ENCODE measurements at places on chromosomes 6 and 20.
A peak's percentile ranks its signal among the peaks of the same experiment; 100 is the strongest.

DNA sequence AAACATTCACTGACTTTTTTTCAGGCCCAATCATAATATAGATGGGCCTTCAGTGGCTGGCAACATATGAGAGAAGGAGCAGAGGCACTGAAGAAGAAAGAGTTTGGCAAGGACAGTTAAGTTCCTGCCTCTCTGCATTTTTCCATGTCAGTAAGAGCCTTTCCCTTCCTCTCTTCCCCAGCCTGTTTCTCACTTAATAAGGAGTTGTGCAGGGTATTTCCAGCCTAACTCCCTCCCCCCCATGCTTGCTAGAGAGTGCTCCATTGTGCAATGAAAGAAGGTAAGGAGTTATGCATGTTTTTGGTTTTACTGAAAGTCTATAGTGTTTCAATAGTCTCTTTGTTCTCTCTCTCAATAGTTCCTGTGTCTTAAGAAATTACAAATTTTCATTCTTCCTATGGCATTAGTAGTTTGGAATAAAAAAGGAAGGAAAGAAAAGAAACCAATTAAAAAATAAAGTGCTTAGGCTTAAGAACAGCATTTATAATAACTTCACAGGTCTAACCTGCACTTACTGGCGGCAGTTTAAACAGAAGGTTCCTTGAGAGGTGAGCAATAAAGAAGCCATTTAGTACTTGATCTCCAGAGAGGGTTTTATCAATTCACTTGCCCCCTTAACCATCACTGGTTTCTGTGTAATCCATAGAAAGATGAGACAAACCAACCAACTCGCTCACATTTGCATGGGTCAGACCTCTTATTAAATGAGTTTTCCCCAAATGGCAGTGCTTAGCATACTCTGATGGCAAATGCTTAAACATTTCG, 251.1 kb downstream of the PTPRT start:
- no peak for DNase-seq

- DNase-seq: peak; percentile 86
Measured at GRCh38 chr6:2971420-2972218, at the start of gene SERPINB6. SERPINB6 (minus strand) TSS chr6:2971567; CDS start chr6:2959332, 12,235 bp downstream.

- DNase-seq: no peak
Measured at GRCh38 chr20:50595988-50596693, 86.0 kb downstream of the PTPN1 start.

DNA sequence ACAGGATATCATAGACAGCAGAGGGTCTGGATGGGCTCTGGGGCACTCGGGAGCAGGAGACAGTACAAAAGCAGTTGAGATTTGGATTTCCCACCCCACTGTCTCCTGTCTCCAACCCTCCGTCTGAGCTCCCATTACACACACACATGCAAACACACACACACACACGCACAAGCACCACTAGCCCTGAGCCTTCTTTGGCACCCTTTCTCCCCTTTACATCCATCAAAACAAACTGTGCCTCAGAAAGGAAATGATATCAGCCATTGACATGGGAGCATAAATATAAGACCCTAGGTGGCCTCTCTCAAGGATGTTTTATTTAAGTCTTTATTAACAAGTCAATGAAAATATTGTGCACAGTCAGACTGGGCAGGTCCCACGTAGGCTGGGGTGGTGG, 17.5 kb downstream of the TTBK1 start:
- DNase-seq: no peak

- no peak for DNase-seq
Measured at GRCh38 chr6:3159805-3160781, 2.7 kb upstream of the TUBB2A start.

DNA sequence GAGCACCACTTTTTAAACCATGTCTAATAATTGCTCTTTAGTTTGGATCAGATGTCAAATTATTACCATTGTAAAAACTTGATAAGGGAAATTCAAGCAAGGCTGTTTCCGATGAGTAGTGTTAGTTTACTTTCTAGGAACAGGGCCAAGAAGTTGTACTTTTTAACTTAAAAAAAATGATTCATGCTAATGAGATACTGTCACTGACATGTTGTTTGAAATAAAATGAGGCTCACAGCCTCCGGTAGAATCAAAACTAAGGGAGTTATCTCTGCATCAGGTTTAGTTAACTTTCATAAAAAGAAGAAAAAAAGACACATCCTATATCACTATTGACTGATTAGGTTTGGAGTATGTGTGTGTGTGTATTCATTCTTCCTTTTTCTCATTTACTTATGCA, 55.2 kb upstream of the SUPT3H start:
- DNase-seq: no peak

DNA sequence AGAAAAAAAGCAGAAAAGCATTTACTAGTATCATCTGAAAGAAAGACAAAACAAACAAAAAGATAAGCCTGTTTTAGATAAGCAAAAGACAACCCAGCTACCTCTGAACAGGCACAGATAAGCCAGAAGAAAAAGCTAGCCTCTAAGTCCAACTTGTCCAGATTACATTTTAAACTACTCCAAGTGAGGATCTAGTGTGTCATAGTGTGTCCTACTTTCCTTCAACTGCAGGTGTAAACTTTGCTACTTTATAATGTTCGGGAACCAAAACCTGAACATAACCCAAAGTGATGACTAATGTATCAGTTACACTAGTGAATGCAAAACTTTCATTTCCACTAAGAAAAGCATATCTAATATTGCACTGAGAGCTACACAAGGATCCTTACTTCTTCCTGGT, 19.5 kb downstream of the ADNP start:
- no peak for DNase-seq

DNA sequence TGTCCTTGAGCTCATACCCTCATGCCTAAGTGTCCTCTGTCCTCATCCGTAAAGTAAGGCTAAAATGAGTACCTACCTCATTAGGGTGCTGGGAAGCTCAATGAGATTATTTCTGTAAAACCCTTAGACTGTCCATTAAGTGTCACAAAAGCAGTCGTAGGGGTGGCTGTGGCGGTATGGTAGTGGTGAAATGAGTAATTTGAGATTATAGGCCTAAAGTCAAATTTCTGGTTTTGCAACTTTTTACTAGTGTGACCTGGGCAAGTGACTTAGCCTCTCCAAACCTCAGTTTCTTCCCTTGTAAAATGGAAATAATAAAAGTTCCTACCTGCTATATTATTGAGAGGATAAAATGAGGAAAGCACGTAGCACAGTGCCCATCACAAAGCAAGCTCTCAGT, 148.2 kb upstream of the AKAP12 start:
- no peak for DNase-seq

DNA sequence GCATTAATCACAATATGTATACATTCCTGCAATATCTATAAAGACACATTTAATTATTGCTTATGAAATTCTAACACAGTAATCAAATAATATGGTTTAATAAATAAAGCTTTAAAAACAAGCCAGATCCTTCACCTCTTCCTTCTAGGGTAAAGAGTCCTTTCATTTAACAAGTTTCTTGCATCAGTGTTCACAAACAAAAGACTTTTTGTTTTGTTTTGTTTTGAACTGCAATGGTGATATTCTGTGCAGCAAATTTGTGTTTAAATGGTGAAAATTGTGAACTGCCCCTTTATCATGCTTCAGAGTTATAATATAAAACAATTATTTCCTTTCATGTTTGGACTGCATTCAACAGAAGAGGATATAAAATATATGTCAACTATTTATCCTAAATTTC, 177.3 kb downstream of the EPHA7 start:
- DNase-seq: no peak

- no peak for DNase-seq
Measured at GRCh38 chr20:32139947-32140346, 30.4 kb downstream of the TM9SF4 start.

DNA sequence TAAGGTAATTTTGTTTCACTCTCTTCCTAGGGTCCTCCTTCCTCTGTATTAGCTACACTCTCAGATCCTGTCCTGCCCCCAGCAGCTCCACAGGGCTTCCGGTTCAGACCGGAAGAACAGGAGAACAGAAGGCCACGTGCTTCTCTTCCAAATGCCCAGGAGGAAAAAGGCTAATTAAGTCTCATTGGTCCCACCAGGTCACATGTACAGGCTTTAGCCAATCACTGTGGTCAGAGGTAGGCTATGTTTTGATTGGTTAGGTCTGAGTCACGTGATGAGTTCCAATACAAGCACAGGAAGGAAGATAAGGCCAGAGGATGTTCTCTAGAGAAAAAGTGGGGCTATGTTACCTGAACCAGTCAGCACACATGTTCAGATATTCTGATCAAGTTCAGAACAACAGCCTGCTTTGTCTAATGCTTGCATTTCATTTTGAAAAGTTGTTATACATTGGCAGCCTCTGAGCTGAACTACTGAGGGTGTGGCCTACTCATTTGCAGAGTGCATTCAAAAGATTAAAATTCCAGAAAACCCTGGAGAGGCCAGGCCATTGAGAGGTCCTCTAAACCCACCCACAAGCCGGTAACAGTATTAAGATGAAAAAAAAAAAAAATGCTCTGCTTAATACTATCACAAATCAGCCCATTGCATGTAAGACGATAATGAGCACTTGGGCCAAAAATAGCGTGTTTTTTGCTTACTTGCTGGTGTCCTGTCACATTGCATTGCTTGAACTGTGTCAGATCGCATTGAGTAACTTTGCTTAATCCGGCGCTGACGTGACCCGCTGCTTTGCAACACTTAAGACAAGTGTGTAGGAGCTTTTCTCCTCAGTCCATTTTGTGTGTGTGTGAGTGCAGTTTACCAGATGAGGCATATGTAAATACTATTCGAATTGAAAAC, 170.3 kb downstream of the TSHZ2 start:
- DNase-seq: no peak

DNA sequence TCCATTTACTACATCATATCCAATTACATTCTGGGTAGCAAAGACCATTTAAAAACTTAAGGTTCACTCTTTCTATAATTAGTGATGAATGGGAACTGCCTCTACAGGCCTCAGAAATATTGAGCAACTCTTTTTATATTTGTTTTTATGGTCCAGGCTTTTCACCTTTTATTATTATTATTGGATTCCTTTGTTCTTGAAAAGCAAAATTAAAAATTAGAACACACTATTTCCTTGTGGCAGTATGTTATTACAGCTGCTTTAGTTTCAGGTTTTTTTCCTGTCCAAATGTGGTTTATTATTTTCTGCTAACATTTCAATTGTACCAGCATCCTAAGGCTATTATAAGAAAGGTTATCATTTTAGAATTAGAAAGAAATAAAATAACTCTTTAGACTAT, 150.1 kb downstream of the FARS2 start:
- DNase-seq: no peak

DNA sequence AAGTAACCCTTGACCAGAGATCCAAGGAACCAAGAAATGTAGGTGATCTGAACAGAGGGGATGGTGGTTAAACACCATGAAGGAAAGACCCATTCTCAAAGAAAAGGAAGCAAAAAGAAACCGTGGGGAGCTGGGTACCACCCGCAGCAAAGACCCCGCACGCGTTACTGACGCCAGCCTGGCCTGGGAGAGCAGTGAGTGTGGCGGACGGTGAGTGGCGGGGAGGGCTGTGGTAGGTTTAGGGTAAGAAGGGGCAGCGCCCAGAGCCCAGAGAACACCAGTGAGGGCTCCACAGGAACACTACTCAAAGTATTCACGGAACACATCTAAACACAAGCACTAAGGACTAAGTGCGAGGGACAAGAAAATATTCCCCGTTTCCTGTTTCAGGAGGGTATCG, 4.2 kb downstream of the GMEB2 start:
- DNase-seq: no peak

DNA sequence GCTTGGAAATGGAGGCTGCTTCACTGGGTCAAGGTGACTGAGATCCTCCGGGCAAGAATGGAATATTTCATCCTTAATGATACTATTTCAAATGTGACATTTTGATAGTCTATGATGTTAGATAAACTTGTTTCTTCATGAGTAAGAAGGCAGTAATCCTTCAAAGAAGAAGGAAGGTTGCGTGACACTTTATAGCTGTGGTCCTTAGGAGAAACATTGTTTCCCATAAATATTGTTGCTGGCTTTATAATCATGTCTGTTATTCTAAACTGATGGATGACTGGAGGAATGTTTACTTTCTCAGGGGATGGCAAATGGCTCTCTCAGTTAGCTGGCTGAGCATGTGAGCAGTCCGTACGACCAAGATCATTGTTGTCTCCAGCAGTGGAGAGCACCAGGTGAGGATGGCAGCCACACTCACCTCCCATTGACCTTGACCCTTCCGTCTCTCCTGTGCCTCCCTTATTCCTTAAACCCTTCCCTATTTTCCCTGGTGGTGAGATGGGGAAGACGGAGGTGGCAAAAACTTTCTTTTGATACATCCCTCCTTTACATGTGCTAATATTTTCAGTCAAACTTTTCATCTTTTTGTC, 171.2 kb upstream of the OLIG3 start:
- no peak for DNase-seq

DNA sequence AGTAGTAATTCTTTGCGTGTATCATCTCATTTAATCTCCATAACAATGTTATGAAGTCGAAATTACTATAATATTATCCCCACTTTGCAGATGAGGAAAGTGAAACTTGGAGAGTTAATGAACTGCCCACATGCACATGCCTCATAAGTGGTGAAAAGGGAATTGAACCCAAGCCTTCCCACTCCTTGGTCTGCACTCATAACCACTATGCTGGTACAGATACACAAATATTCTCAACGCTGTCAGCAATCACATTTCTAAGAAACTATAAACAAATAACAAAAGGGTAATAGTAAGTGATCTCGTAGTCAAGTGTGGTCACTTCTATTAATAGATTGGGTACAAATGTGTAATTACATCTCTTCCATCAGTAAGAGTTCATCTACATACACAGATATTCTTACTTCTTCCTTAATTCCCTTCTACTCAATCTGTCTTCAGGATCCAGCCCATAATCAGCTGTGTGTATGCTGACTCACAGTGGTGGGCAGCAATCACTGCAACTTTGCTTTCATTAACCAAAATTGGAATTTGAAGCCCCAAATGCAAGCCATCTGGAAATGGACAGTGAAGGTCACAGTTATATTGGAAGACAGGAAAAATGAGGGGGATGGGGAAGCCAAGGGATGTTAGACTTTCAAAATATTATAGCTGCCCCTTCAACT, 6.6 kb downstream of the PRSS35 start:
- no peak for DNase-seq

- DNase-seq: no peak
Measured at GRCh38 chr6:7138921-7139358, 31.2 kb downstream of the RREB1 start.

- DNase-seq: no peak
Measured at GRCh38 chr6:23183846-23184245, 614.5 kb downstream of the HDGFL1 start.

GRCh38 chr20:37946946-37947345, 44.0 kb downstream of the VSTM2L start:
- peak; percentile 28 for DNase-seq

GRCh38 chr20:19945732-19946670, 71.2 kb upstream of the NAA20 start:
- no peak for DNase-seq

- DNase-seq: no peak
Measured at GRCh38 chr6:32294566-32294965, 70.7 kb upstream of the NOTCH4 start.

- no peak for DNase-seq
Measured at GRCh38 chr6:121771937-121772720, 336.7 kb downstream of the GJA1 start.

DNA sequence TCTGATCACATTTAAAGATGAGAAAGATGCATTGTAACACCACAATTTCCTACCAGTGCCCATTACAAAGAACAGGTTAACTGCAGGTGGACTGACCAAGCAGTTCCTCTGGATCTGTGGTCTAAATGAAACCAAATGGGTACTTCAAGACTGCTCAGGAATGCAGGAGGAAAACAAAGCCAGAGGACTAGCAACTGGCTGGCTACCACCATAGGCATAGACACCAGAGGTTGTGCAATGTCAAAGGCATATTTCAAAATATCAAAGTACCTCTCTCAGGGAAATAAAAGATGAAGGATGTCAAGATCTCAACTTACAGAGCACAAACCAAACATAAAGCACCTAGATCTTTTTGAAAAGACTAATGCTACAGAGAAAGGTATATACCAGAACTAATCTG, 65.5 kb downstream of the GMDS start:
- no peak for DNase-seq

Measured in left forelimb (tissue), 1 donor.